ENCODE measurements at places on chromosomes 3 and 15.

DNA sequence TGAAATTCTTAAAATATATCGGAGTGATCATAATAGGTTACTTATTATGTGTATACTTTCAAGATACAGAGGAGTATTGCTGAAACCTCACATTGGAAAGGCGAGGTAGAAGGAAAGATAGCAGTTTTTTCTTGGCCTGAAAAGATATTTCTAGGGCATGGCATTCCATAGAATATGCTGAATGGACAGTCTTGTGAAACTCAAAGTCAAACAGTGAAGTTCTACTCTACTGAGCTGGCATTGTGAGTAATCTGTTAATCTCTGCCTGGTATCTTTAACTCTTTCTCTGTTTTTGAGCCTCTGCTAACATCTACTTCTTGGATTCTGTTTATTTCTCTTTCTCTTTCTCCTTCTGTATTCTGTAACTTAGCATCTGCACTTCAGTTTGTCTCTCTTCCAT is 176.3 kb upstream of the ZBTB20 start:
- no peak for DNase-seq

DNA sequence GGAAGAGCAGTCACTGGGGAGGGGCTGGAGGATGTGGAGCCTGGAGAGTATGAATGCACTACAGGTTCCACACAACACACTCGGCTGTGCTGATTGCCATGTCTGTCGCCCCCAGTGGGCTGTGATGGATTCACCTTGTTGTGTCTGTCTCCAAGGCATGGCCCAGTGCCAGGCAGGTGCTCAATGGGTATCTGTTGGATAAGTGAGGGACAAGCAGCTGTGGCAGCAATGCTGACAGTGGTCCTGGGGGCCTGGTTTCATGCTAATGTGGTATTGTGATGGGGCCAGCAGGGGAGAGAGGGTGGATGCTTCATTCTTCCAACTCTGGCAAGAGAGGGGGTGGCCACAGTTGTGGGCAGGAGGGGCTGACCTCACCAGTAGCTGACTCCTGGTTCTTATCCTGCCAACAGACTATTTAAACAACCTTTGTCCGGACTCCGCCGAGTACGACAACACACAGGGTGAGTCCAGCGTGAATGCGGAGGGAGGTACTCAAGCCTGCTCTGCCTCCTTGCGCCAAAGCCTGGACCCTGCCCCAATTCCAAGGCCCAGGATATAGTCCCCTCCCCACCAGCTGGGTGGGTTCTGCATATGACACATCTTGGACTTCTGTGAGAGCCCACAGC is 47.3 kb upstream of the NR2C2 start:
- DNase-seq, result no peak

- no peak for DNase-seq
These were observed 34.6 kb upstream of the FGD5 start for GRCh38 chr3:14784087-14784681.

GRCh38 chr3:101588616-101589015 is 14.6 kb downstream of the PCNP start:
- no peak for DNase-seq

DNA sequence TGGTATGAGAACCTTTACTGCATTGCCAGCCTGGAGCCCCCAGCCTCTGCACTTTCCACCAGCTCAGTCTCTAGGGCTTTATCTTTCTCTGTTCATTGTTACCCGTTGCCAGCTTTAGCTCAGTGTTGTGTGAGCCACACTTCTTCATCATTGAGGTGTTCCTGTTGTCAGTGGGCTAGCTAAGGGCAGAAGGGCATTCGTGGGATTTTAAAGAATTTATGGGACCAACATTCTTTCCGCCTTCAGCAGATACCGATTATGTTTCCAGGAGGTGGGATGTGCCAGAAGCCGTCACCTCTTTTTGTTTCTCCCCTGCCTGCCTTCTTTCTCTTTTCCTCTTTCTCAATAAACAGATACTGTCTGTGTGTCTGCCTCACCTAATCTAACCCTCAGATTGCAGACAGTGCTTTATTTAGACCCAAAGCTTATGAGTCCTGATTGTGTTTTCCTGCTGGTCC is 64.5 kb downstream of the PGPEP1L start:
- no peak for DNase-seq

DNA sequence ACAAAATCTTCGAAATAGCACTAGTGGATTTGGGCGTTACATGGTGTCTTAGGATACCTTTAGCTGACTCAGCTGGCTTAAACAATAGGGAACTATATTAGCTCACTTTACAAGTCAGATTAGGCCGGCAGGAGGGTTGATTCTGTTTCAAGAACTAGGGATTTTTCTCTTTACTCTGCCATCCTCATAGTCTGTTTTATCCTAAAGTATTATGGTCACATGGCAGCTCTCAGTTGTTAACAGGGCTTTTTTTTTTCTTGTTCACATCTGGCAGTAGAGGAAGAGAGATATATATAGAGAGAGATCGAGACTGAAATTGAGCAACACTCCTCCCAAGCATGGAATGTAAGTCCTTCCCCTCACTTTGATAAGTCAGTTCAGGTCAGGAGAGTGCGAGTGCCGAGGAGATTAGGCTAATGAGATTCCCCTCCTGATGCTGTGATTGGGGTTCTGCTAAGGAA is 32.9 kb downstream of the CHP1 start:
- DNase-seq, result no peak

GRCh38 chr3:36678216-36679013 is 85.9 kb downstream of the DCLK3 start:
- DNase-seq, result no peak

GRCh38 chr15:34188711-34189110 is 21.2 kb downstream of the KATNBL1 start:
- no peak for DNase-seq

Measured in NK-92 treated with Interleukin-12 subunit alpha and Interleukin-12 subunit beta, amount 100 ng/mL, for 24 hours (cell line).